Esophagus squamous epithelium (tissue), 5 donors: ENCODE measurements at places on chromosomes 2 and 18.

- DNase-seq, result no peak
These were observed 3.7 kb upstream of the SERTAD2 start for GRCh38 chr2:64657411-64657810.

DNA sequence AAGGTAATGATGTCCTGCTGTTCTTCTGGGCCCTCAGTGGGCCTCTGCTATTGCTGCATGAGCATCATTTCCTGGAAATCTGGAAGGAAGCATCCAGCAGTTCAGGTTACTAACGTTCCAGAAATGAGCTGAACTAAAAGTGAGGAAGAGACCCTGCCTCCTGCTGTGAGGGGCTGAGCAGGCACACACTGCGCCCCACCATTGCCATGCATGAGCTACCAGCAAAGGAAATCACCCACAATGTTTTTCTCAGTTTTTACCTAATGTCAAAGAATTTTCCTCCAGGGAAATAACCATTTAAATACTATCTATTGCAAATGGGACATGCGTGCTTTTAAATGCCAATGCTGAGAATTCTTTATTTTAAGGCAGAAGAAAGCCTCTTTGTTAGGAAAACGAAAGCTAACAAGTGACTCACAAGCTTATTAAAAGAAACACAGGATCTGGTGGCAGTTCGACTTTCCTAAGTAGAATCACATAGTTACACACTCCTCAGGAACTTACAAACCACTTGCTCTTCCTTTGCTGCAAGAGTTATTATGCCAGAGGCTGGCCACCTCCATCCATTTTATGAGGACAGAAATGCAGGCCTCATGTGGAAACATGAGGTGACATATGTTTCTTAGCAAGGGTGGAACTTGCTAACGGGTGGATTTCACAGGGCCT is 152.6 kb upstream of the TTC39C start:
- DNase-seq, result no peak

DNA sequence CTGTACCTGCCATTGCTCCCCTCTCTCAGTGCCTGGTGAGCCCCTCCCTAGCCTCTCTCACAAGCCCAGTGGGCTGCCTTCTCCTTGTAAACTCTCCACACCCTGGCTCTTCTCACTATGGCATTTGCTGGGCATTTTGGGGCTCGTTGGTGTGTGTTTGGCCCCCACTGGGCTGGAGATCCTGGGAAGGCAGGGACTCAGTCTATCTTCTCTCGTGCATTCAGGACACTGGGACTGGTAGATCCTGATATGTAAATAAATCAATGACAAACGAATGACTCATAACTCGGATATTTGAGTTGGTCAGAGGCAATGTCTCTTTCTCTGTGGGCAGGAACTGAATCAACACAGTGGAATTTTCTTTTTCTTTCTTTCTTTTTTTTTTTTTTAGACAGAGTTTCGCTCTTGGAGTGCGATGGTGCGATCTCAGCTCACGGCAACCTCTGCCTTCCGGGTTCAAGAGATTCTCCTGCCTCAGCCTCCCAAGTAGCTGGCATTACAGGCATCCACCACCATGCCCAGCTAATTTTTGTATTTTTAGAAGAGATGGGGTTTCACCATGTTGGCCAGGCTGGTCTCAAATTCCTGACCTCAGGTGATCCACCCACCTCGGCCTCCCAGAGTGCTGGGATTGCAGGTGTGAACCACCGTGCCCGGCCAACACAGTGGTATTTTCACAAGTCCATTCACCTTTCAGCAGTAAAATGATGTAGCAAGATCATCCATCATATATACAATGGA is 144.6 kb upstream of the SPRED2 start:
- no peak for DNase-seq

- DNase-seq, result no peak
These were observed 71.2 kb downstream of the CERKL start for GRCh38 chr2:181585732-181586131.

- no peak for DNase-seq
These were observed 271.0 kb upstream of the HS6ST1 start for GRCh38 chr2:128589681-128590080.

- DNase-seq, result no peak
These were observed 30.6 kb upstream of the CD8A start for GRCh38 chr2:86821306-86821705.

GRCh38 chr2:15154297-15154696 is 406.8 kb downstream of the NBAS start:
- DNase-seq, result no peak

DNA sequence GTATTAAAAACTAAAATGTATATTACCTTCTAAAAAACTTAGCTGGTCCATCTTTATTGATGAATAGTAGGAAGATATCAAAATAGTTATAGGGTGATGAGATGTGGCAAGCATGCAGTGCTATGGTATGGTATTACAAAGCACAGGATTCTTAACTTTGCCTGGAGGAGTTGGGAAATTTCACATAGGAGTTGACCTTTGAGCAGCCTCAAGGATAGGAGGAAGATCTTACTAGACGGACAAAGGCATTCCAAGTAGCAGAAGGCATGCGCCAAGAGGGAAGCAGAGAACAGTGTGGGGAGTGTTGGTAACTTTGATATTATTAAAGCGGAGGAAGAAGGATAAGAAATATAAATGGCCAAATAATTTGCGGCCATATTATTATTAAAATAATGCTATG is 60.0 kb downstream of the TTC21B start:
- no peak for DNase-seq

GRCh38 chr2:69683170-69683971 is 39.8 kb upstream of the AAK1 start:
- no peak for DNase-seq

GRCh38 chr2:211867845-211868451 is 670.7 kb downstream of the ERBB4 start:
- no peak for DNase-seq

GRCh38 chr2:172447811-172448493 is 20.6 kb downstream of the ITGA6 start:
- no peak for DNase-seq

DNA sequence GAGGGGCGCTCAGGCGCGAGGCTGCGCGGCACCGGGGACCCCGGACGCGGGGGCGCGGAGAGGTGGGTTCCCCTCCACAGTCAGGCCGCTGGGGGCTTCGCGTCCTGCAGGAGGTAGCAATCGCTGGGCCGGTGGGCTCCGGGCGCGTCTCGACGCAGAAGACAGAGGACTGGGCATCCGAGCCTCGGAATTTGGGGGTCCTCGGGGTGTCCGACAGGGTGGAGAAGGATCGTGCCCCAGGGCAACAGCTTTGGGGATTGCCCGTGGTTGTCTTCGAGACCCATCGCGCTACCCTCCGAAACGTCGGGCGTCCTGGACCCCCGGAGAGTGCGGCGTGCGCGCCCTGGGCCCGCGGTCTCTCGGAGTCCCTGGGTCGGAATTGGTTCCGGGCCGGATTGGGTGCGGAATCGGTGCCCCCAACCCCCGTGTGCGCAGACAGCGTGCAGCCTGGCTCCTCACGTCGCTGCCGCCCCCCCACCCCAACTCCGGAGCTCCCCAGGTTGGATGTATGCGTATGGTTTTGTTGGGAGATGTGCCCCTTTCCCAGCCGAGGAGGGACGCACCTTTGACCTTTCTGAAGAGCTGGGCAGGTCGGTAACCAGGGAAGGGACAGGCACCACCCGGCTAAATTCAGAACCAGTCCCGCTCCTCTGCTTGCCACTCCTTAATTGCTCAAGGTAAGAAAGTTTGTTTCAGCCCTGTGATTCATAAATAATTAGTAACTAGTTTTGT is 750 bp downstream of the NPAS2 start:
- no peak for DNase-seq

DNA sequence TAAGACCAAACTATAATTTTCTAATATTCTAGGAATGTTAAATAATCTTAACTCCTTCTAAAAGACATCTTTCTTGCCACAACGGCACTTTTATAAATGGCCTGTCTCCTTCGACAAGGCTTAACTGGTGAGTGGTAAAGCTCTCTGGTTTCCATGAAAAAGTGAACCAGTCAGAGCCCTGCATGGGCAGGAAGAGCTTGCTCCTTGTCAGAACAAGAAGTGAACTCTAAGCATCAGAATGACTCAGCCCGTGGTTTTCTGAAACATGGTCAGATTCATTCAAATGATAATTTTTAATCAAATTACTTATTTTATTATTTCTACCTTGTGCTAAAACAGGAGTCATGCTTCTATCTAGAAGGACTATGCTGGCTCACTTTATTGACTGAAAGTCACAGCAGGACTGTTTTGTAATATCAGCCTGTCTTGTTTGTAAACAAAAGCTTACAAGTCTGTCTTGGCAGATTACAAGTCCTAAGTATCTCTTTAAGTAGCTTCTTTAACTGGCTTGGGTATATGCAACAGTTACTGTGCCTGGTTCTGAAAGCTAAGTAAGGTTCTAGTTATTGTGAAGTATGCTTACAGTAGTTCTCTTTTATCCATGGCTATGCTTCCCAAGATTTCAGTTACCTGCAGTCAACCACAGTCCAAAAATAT is 245.4 kb downstream of the NAPG start:
- DNase-seq, result no peak

- no peak for DNase-seq
These were observed 36.8 kb upstream of the GPR17 start for GRCh38 chr2:127609031-127609751.

- DNase-seq, result no peak
These were observed 15.5 kb upstream of the ATG16L1 start for GRCh38 chr2:233235977-233236376.

DNA sequence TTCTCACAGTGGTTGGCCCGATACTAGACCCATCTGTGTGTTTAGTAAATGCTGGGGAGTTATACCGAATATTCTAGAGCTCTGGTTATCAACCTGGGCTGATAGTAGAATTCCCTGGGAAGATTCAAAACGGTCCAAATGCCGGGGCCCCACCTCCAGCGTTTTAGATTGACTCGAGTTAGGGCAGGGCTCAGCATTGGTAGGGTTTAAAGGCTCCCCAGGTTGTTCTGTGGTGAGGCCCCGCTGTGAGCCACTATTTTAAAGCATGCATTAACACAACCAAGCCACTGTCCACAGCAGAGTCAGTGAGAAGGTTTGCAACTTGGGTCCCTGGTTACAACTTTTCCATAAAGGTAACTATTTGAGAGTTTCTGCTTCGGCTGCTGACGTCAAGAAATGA is 73.6 kb downstream of the DYSF start:
- DNase-seq, result no peak

DNA sequence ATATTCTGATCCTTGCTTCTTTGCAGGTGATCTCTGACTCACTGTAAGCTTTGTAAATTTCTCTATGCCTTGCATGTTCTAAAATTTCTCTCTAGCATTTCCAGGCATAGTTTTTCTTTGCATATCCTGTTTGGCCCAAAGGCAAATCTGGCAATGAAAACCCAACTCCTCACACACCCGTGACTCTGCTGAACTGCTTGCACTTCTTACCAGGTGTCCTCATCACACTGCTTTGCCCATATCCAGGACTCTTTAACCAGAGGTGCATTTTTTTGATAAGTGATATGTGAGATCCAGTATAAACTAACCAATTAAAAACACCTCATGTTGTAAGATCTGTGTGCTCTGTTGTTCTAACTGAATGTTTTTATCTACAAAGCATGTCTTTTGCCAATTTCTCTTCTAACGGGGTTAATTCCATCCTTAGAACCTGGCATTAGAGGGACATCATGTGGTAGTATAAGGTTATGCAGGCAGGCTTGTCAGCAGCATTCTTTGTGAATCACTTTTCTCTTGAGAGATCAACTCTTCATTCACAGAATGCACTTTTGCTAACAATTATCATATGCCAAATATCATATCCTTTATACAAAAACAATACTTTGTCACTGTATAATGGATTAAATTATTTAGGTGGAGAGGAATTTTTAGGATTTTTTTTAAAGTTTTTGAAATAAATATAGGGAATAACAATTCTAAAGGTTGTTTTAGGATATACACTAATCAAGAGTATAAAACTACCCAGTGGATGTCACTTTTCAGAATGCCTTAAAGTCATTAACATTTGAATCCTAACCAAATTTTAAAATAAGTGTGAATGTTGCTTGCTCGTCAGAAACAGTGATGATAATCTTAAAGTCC is 20.8 kb upstream of the TMX3 start:
- no peak for DNase-seq

GRCh38 chr2:134446383-134447017 is 192.6 kb downstream of the MGAT5 start:
- no peak for DNase-seq

DNA sequence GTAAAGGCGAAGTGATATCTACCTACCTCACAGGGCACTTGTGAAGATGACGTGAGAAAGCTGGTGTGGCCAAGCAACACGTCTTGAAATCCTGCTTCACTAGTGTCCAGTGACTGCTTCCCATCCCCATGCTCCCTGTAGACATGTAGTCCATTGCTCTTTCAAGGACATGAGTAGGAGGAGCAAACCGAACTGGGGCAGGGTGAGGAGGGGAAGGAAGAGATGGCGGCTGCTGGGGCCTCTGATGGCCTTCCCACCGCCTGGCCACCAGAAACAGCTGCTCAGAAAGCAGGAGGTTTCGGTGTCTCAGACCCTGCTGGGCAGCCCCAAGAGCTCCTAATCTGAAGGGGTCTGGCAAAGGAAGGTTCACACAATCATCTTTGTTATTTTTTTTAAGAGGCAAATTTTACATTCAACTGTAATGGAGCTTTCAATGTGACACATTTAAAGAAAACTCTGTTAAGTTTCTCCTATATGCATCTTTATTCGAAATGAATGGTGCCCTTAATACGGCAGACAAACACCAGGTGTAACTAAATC is 14.7 kb downstream of the CPLX4 start:
- no peak for DNase-seq

GRCh38 chr2:168997118-168997521 is 34.0 kb downstream of the ABCB11 start:
- DNase-seq, result no peak

- no peak for DNase-seq
These were observed at the start of gene MTERF4 for GRCh38 chr2:241102239-241102803. MTERF4 (minus strand) TSS chr2:241102287; CDS start chr2:241102273, 14 bp downstream.

GRCh38 chr18:9519399-9519798 is 44.1 kb downstream of the RALBP1 start:
- no peak for DNase-seq

- DNase-seq, result no peak
These were observed 146.9 kb downstream of the CERS6 start for GRCh38 chr2:168602846-168603401.

DNA sequence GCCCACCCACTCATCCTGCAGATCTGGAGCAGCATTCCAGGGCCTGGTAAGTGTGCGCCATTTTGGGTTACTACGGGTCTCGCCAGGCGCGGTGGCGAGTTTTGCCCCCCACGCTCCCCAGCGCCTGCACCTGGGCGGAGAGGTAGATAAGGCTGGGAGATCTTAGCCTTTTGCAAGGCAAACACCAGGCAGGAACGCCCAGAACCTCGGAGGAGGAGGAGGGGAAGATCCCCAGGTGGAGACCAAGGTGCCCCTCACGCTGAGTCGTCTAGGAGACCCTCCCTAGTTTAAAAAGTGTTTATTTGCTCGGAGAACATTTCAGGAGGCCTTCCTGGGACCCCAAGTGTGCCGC is 365 bp upstream of the RAMP1 start:
- no peak for DNase-seq

GRCh38 chr18:76988031-76988826 is 144.4 kb downstream of the MBP start:
- DNase-seq, result no peak

- DNase-seq, result no peak
These were observed 1.2 kb downstream of the ANKRD53 start for GRCh38 chr2:70979626-70980025.

GRCh38 chr2:30264274-30264673 is 32.9 kb downstream of the LBH start:
- no peak for DNase-seq

- DNase-seq, result no peak
These were observed 71.6 kb downstream of the ACTR2 start for GRCh38 chr2:65299246-65299645.

- no peak for DNase-seq
These were observed 42.5 kb downstream of the DOCK10 start for GRCh38 chr2:224999754-225000153.
